ENCODE measurements at places on chromosomes 7 and 10. TPM values are rescaled to one million over a fixed set of nuclear protein-coding genes. Genes with fewer than 3 reads are reported as not detected.

- peaks cover 33% of the 10 kb centered on the region for H3K4me1 ChIP-seq
- DNase-seq: no peak
- H3K27me3 ChIP-seq: no peaks in the 10 kb centered on the region
- peak overlapping the region; percentile 48 for H3K4me3 ChIP-seq
- H3K36me3 ChIP-seq: no peaks in the 10 kb centered on the region
Observed at GRCh38 chr10:4243651-4244050, 458.6 kb upstream of the KLF6 start.

DNA sequence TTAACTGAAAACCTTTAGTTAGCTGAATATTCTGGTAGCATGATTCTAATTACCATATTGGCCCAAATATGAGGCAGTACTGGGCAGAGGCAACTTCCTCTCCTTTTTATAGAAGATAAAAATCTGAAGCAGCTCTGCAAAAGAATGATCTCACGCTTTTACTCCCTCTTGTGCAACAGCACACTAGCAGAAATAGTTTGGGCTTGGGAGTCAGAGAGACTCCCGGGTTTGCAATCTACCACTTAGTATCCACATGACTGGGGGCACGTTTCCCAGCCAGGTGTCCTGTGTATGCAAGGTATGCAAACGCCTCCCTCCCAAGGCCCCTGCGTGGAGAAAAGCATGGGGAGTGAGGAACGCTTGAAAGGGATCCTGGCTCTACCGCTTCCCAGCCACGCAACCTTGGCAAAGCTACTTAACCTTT is 47.2 kb upstream of the RHEB start:
- no peak overlapping the region for H3K4me3 ChIP-seq
- peak overlapping the region; percentile 31 for H3K27ac ChIP-seq
- H3K27me3 ChIP-seq: no peaks in the 10 kb centered on the region
- DNase-seq: no peak
- H3K36me3 ChIP-seq: peaks cover 25% of the 10 kb centered on the region

DNA sequence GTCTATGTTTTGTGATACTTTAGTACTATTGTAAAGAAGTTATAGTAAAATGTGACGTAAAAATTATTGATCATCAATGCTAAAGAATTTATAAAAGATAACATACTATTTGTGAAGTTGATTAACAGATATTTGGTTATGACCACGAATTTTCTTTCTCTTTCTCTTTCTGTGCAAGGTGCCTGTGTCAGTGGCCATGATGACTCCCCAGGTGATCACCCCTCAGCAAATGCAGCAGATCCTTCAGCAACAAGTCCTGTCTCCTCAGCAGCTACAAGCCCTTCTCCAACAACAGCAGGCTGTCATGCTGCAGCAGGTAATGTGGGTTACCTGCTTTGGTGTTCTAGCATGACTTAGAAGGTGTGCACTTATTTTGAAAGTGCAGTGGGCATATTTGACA is 213.7 kb downstream of the FOXP2 start:
- DNase-seq: no peak
- H3K36me3 ChIP-seq: peaks cover 41% of the 10 kb centered on the region
- no peaks in the 10 kb centered on the region for H3K4me1 ChIP-seq
- no peaks in the 10 kb centered on the region for H3K27me3 ChIP-seq

Gene POLD2
- 127 TPM for total RNA-seq

Gene FAM221A
- 0.57 TPM for total RNA-seq
